ENCODE measurements at places on chromosomes 4 and X.

GRCh38 chr4:126591583-126591982 lies 1041.2 kb upstream of the INTU start:
- no peak for DNase-seq

GRCh38 chr4:110623718-110624397 lies 981 bp upstream of the PITX2 start:
- DNase-seq = no peak

DNA sequence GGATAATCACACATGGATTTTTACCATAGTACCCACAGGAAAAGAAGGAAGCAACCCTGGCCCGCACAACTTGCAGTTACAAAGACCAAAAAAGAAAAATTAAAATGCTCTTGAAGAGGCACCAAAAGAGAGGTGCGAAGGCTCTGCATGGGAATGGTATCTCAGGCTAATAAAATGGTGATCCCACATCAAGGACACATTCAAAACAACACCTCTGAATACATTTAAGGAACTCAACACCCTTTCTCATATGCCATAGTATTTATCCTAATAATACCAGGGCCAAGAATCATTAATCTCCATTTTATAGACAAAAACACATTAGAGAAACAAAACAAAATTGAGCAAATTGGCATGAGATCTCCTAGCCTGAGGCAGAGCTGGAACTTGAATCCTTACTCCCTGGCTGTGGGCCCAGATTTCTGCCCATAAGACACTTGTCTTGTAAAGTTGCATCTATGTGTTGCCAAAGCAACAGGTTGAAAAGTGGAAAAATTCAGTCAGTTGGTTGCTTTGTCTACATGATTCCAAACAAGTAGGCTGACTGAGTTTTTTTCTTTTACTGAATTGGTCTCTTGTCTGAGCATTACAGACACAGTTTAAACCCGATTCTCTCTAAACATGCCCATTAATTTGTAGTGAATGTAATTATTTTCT lies 33.5 kb downstream of the GUCY2F start:
- DNase-seq = no peak

DNA sequence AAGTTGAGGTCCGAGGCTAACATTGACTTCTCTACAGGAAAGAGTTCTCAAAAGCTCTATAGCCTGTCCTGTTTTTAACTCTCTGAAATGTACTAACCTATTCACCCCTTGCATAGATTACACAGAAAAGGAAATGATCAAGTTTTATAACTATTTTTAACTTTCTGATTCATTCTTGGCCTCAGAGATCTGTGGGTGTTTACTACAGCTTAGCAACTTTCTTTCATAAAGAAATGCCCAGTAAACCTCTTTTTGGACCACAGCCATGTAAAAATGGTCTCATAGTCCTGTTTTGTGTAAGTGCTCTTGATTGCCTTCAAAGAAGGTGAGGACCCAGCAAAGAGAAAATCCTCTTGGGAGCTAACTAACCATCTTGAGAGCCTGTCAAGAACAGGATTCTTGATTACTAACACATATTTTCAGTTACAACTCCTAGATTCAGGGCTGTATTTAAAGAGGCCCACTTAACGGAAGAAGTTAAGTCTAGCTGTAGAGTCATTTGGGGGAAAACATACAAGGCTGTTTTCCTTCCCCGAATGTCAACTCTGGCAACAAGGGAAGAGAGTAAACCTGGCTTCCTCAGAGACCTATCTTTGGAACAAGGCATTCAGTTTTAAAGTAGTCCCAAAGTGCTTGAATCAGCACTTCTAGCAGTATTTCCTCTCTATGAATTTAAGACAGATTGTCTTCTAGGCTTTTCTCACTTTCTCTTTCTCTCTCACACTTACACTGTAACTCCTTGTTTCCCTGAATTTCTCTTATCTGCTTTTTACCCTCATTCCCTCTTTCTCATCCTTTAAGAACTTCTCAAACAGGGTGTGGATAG lies 78.2 kb downstream of the IL21 start:
- no peak for DNase-seq

GRCh38 chrX:318068-318738 lies 393 bp downstream of the GTPBP6 start:
- peak; percentile 99 for DNase-seq

- no peak for DNase-seq
Measured at GRCh38 chr4:61199873-61200186, 296 bp upstream of the ADGRL3 start.

DNA sequence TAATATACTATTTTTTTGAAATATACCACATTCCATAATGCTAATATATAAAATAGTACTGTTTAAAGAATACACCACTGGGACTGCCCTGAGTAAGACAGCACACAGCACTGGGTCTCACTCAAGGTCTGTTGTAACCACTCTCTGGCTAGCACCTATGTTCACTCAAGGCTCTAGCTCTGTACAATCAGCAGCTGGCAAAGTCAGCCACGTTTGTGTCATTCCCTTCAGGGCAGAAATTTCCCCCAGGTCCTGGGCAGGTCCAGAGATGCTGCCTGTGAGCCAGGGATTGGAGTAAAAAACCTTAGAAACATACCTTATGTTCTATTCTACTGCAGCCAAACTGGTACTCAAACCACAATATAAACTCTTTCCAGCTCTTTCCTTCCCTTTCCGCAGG lies 1160.2 kb upstream of the ADGRL3 start:
- DNase-seq = no peak

GRCh38 chr4:128134925-128135324 lies 73.8 kb downstream of the LARP1B start:
- no peak for DNase-seq

Data from activated CD4-positive, alpha-beta memory T cell treated with anti-CD3 and anti-CD28 coated beads for 36 hours (primary cell).